ENCODE measurements at places on chromosomes 3 and 15.

- DNase-seq = no peak
These were observed 372.3 kb upstream of the MDFIC2 start for GRCh38 chr3:70684701-70685100.

DNA sequence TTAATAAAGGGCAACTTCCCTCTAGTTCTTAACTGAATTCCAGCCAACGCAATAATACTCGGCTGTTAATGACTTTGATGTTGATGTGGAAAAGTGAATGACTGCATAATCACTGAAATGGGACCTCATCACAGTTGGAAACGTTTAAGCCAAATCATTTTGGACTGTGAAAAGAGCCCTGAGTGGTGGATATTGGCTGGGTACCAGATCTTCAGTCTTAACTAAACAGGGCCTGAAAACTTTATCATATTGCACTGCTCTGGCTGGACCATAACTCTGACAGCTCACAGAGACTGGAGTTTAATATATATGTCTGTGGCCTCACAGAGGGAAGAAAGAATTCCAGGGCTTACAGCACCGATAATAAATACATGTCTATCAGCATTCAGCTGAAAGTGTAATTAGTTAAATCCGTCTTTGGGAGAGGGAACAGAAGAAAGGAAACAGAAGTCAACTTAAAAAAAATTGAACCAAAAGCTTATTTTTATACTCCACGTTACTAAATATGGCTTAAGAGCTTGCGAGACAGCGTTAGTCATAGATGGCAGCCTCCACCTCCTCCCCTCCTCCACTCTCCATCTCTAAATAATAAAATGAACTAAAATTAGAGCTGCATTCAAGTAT is 222.3 kb upstream of the CDIN1 start:
- DNase-seq = no peak

DNA sequence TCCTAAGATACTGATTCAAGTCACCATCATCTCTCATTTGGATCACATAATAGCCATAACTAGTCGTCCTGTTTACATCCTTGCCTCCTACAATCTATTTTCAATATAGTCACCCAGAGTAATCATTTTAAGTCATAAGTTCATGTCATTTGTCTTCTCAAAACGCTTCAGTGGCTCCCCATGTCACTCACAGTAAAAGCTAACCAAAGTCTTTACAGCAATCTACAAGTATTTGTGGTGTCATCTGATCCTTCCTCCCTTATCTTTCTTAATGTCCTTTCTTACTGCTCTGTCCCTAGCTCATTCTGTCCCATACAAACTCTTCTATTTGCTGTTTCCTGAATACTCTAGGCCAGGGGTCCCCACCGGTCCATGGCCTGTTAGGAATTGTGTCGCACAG is 28.8 kb downstream of the GBE1 start:
- no peak for DNase-seq

GRCh38 chr3:41418961-41419691 is 219.8 kb downstream of the CTNNB1 start:
- peak; percentile 81 for DNase-seq

DNA sequence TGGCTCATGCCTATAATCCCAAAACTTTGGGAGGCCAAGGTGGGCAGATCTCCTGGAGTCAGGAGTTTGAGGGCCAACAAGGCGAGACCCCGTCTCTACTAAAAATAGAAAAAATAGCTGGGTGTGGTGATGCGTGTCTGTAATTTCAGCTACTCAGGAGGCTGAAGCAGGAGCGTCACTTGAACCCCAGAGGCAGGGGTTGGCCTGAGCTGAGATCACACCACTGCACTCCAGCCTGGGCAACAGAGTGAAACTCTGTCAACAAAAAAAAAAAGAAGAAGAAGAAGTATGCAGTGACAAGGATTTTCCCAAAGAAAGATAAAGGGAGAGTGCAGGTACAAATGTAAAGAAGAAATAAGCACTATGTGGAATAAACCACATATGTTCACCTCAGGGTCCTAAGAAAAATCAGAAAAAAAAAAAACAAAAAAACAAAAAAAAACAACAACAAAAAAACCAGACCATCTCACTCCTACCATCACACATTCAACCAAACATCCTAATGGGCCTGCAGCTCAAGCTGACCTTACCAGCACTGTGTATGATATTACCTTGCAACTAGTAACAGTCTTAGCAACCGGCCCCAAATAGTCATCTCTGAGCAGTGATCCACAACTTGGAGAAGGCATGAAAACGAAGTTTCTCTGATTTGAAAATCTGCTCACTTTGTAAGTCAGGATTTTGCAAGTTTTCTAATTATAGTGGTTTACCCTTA is 296.7 kb upstream of the PROK2 start:
- DNase-seq = no peak

- DNase-seq = no peak
These were observed 632.9 kb downstream of the EPHA3 start for GRCh38 chr3:89740080-89740880.

DNA sequence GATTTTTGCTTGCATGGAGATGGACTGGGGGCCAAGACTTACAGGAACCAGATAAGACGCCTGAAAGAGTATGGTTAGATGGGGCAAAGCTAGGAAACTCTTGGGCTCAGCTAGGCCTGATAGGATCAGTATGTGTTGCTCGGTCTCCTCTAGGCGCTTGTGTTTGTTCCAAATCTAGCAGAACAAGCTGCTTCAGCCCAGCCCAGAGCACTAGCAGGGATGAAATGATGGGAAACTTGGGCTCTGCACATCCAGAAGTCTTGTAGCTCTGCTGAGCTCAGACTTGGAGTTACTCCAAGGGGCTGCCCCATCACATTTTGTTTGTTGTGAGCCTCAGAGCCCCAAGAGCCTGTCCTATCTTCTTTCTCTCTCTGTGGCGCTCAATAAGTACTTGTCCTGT is 34.7 kb downstream of the FOXL2 start:
- DNase-seq = no peak

DNA sequence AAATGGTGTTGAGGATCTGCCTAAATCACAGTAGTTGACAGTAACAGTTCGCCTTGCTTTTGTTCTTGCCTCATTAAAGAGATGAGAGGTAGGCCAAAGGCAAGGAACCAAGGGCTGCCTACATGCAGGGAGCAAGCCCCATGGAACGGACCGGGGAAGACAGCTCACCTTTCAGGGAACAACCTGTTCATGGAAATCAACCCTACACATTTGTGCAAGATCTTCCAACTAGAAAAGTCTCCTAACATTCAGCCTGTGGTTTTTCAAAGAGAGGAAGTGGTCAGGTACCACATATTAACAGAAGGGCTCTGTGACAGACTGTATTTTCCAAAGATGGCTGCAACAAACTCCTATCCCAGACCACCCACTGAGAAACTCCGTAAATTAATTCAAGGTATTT is 1031.8 kb upstream of the NR2F2 start:
- peak; percentile 67 for DNase-seq

DNA sequence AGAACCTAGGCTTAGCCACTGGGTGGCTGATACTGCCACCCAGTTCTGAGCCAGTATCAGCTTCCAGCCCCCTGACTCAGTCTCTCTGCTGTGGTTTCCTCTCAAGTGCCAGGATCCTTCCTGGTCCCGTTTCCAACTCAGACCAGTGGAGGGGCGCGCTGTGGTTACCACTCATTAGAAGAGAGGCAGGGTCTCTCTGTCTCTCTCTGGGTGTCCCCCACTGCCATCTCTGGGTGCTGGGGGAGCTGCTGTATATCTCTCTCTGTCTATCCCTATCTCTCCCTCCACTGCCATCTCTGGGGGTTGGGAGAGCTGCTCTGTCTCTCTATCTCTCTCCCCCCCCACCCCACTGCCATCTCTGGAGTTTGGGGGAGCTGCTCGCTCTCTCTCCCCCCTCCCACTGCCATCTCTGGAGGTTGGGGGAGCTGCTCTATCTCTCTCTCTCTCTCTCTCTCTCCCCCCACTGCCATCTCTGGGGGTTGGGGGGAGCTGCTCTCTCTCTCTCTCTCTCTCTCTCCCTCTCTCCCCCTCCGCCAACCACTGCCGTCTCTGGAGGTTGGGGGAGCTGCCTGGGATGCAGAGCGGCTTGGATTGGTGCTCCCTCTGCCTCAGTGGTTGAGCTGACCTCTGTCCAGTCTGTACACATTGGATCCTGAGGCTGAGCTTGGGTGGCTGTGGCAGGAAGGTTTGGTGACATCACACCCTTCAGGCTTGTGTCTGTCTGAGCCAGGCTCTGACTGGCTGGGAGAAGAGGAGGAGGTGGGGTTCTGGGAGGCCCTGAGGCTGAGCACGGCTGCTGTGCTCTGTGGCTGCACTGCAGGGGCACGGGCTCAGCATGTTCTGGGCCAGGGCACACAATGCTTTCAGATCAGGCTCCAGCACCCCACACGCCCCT is 98.9 kb downstream of the APBA2 start:
- DNase-seq = no peak

DNA sequence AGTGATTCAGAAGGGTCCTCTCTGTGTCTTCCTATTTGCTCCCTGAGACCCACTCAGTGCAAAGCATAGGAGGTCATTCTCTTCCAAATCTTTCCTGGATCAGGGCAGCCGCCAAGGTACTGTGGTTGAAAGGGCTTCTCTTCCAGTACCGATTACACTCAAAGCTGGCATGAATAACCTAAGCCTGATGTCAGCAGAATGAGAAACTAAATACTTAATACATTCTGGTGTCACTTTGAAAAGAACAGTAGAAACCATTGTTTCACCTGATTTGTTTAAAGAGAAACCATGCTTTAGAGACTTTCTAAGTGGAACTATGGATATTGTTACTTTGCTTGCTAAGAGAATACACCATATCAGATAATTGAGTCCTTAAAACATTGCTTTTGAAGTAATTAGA is 50.2 kb downstream of the PDHB start:
- DNase-seq = no peak

DNA sequence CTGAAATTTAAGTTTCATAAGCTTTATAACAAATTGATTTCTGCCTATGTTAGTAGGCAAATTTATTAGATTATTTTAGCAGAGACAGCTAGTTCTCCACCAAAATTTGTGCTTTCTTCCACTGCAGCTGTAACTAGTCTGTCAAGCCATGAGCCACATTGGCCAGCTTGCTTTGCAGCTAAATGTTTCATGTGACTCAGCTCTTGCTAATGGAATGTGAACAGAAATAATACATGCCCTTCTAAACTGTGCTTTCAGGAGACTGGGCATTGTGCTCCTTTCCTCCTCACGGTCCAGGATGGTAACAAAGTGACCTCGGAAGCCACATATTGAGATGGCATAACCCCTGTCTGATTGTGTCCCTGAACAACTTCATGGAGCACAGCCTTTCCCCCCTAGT is 51.3 kb upstream of the KPNA4 start:
- no peak for DNase-seq

DNA sequence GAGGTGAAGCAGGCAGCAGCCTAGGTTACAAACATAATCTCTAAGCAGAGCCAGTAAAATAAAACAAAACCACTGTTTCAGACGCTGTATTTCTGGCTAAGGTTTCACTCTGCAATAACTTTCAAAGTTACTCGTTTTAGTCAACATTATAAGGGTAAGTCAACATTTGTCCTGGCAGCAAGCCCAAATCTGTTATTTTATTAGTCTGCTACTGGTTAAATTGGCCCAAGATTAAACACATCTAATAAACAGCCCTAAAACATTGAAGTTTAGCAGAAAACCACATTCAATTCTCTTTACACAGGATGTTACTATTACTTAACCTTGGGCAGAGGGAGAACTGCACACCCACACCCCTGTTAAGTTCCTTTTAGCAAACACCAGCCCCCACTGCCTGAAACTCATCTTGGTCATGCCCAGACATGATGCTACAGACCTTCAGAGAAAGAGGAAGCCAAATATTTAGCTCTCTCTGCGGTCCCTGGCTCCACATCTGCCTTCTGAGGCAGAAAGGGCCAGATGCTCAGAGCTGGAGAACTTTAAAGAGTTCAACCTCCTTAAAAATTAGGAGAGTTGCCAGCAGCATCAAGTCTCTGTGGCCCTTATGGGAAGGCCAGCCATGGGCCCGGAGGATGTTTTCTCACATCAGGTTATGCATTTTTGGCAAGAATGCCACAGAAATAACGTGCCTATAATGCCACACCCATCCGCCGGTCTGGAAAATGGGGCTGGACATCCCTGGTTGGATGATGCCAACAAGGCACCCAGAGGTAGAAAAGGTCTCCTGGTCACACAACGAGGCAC is 17.9 kb downstream of the ARHGEF3 start:
- peak; percentile 98 for DNase-seq

GRCh38 chr3:76026379-76026778 is 241.0 kb upstream of the ZNF717 start:
- DNase-seq = no peak

- no peak for DNase-seq
These were observed 410.2 kb downstream of the GAP43 start for GRCh38 chr3:116033516-116033915.

GRCh38 chr3:16239780-16240179 is 25.0 kb downstream of the DPH3 start:
- no peak for DNase-seq

DNA sequence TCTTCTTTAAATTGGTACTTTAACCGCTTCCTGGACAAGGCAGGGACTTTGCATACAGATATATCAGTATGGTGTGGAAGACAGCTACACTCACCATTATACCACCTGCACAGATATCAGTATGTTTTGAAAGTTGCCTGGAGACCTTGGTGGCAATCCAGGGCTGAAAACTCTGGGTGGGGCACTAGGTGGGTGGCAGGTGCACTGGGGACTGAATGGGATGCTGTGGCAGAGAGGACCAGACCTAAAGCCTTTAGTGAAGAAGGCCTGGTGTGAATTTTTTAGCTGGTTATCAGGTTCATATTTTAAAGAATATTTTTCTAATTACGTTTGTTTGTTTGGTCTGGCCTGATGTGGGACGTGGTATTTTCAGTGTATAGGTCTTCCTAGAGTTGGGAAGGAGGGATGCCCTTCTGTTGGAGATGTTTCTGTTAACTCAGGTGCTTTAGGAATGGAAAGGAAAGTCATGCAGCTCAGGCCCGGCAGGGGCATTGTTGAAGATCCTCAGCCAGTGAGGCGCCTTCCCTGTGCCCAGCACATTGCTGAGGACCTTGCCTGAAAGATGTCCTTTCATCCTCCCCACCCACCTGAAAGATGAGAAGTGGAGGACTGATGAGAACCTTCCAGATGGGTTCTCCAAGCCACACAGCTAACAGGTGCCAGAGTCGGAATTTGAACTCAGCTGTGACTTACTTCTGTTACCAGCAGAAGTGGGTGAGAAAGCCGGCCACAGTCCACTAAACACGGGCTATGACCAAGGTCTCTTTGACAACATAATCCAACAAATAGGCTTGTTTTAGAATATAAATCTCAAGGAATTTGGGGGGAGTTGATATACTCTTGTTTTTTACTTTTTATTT is 77.3 kb downstream of the APBA2 start:
- DNase-seq = no peak

DNA sequence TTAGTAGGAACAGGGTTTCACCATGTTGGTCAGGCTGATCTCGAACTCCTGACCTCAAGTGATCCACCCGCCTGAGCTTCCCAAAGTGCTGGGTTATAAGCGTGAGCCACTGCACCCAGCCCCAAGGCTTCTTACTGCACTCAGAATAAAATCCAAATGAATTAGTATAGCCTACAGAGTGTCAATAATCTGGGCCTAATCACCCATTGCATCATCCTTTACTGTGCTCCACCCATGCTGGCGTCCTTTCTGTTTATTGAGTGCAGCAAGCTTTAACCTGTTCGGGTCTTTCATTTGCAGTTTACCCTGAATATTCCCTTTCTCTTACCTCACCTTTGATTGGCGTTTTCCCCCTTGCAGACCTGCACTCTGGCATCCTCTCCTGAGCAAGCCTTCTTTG is 77.7 kb downstream of the CEP63 start:
- no peak for DNase-seq
